ENCODE measurements at places on chromosomes 3 and 15. TPM values are rescaled to one million over a fixed set of nuclear protein-coding genes. Genes with fewer than 3 reads are reported as not detected.

GOLGA8T gene
- polyA plus RNA-seq = not detected

GRCh38 chr3:66344391-66344811 lies 123.6 kb downstream of the SLC25A26 start:
- no peak for DNase-seq

DNA sequence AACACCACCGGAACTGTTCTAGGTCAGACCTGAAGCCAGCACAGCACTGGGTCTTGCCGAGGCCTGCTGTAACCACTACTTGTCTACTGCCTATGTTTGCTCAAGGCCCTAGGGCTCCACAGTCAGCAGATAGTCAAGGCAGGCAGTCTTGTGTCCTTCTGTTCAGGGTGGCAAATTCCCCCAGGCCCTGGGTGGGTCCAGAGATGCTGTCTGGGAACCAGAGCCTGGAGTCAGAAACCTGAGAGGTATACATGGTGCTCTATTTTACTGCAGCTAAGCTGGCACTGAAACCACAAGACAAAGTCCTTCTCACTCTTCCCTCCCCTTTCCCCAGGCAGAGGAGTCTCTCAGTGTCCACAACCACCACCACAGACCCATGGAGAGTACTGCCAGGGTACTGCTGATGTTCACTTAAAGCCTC lies 89.9 kb downstream of the BBX start:
- no peak for DNase-seq

DNA sequence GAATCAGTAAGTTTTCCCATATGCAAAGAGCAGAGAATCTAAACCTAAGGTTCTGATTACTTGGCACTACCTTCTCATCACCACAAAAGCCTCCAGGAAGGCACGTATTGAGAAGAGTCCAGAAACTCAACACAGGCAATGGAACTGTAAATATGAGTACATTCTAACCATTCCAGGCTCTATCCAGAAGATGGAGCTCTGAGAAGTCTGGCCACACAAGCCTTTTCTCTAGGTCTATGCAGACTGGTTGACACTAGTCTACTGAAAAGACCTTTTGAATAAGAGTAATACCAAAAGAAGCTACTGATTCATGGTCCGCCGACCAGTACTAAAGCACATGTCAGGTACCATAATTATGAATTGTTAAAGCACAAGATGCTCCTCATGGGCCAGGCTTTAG lies 12.2 kb upstream of the NCKIPSD start:
- DNase-seq = no peak

DNA sequence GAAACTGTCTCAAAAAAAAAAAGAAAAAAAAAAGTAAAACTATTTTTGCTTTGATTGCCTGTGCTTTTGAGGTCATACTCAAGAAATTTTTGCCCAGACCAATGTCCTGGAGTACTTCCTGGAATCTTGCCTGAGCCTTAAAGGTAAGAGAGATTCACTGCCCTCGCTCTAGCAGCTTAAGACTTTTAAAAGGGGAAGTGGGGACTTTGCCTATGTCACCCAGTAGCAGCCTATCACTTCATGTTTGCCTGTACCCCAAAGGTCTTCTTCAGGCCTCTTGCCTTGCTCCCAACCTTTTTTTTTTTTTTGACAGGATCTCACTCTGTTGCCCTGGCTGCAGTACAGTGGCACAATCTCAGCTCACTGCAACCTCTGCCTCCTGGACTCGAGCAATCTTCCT lies 18.9 kb upstream of the GOLGB1 start:
- DNase-seq = no peak

DNA sequence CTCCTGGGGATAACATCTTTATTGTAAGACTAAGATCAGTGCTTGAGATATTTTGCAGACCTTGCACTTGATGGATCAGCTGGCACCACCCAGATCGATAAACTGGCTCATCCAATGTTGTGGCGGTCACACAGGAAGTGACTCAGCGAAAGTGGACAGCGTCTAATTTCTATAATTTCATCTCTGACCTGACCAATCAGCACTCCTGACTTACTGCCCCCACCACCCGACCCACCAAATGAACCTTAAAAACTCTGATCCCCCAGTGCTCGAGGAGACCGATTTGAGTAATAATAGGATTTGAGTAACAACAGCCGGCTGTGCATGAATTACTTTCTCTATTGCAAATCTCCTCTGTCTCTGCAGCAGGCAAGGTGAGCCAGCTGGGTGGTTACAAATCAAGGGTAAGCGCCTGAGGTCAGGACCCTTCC lies 62.7 kb upstream of the RNU6-1 start:
- no peak for DNase-seq

DNA sequence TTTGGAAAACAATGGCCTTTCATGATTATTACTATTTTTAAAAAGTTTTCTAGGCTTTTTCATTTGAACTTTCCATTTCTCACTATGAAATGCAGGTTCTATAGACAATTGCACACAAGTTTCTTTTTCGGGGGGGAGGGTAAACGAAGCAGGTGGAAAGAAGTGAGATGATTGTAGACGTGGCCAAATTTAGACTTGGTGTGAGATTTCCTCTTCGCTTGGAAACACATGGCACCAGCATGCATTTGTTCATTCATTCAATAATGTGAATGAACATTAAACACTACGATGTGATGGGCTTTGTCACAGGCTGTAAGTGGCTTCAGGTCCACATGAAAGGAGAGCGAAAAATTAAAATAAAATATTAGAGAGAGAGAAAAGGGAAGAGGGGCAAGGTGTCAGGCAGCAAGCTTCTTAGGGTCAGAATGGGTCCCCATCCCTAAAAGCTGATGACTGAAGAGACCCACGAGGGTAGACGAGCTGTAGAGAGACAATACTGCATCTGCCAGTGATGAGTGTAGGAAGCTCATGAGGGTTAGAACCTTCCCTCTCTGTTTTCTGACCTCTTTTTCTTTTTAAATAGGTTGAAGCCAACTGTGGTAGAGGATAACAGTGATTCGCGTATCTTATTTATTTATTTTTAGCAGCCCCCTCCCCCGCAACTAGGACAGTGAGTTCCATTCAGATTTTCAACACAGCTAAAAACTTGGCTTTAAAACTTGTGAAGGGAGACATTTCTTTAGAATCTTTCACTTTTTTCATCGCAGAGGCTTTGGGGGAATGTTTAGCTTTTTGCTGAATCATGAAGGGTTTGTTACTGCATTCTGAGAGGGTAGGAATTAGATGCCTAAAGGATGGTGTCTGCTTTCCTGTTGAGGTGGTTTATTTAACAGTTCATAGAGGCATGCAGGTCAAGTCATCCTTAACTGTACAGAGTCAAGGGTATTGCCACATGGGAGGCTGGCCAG lies 36.2 kb downstream of the GAP43 start:
- no peak for DNase-seq

CPEB1 gene
- 2.4 TPM for polyA plus RNA-seq

- DNase-seq = no peak
These were observed 2.9 kb downstream of the NCEH1 start for GRCh38 chr3:172707967-172708366.

GRCh38 chr3:851098-851790 lies 241.6 kb upstream of the CNTN6 start:
- no peak for DNase-seq

GRCh38 chr3:58222161-58222724 lies 11.5 kb upstream of the DNASE1L3 start:
- DNase-seq = no peak

- no peak for DNase-seq
These were observed 131.0 kb downstream of the MEX3B start for GRCh38 chr15:81914734-81915256.

- DNase-seq = no peak
These were observed 39.6 kb downstream of the SCAPER start for GRCh38 chr15:76865548-76865991.

FBXW12 gene
- polyA plus RNA-seq = 0.34 TPM

CPLX3 gene
- 0.10 TPM for polyA plus RNA-seq

- DNase-seq = peak; percentile 35
These were observed 92.8 kb upstream of the DCBLD2 start for GRCh38 chr3:98994128-98994762.

- DNase-seq = no peak
These were observed 47.3 kb upstream of the C3orf22 start for GRCh38 chr3:126606001-126606400.

RHOV gene
- polyA plus RNA-seq = 0.60 TPM

- no peak for DNase-seq
These were observed 35.4 kb downstream of the LIPC start for GRCh38 chr15:58467121-58467721.

- no peak for DNase-seq
These were observed 255.0 kb downstream of the TBL1XR1 start for GRCh38 chr3:176942305-176942704.

DNA sequence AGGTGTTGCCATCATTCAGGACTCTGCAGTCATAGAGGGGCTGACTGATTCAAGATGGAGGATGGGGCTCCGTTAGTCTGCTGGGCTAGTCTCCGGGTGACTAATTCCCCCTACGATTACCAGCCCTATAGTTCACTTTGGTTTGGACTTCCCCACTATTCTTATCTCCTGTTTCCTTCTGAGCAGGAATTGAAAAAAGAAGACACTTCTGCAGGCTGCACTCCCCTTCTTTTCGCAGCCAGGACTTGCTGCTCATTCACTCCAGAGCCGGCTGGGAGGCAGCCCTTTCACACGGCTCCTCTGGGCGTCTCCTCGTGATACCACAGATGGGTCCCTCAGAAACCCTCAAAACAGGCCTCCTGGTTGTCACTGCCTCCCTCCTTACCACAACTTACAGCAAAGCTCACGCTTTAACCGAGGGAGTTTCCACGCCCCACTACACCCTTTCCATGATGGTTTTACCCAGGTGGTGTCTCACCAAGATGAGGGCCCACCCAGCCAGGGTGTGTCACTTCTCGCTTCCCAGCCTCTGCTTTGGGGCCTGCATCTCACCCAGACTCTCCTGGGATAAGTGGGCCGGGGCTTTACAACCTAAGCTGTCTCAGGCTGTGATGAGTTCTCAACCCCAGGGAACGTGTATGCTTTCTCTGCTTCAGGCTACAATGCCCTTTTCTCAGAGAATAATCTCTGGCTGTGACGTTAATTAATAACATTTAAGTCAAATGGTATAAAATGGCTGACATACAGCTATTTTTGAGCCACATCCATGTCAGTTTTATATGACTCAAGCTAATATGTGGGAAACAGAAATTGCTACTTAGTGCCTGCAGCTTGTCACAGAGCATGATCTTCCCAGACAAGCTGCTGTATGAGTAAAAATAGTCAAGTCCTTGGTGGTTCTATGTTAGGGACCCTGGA lies 11.9 kb downstream of the CX3CR1 start:
- no peak for DNase-seq

DNA sequence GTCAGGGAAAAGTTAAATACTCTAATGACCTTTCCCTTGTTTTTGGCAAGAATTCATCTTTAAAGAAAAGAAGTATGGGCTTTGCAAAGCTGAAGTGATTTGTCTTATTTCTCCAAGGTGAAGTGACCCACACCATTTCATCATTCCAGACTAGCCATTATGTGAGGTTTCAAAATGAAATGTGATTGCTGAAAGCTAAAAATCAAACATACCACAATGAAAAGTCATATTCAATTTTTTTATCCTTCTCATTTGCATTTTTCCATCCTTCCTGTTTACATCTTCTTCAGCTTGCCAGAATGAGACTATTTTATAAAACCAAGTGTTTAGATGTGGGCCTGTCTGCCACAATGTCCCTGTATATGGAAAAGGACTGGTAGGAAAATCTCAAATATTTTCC lies 142.3 kb upstream of the STRIT1 start:
- no peak for DNase-seq
